ENCODE measurements at places on chromosomes 6 and 20.

GRCh38 chr6:33792981-33793380 is 4.1 kb upstream of the LEMD2 start:
- DNase-seq, result no peak

DNA sequence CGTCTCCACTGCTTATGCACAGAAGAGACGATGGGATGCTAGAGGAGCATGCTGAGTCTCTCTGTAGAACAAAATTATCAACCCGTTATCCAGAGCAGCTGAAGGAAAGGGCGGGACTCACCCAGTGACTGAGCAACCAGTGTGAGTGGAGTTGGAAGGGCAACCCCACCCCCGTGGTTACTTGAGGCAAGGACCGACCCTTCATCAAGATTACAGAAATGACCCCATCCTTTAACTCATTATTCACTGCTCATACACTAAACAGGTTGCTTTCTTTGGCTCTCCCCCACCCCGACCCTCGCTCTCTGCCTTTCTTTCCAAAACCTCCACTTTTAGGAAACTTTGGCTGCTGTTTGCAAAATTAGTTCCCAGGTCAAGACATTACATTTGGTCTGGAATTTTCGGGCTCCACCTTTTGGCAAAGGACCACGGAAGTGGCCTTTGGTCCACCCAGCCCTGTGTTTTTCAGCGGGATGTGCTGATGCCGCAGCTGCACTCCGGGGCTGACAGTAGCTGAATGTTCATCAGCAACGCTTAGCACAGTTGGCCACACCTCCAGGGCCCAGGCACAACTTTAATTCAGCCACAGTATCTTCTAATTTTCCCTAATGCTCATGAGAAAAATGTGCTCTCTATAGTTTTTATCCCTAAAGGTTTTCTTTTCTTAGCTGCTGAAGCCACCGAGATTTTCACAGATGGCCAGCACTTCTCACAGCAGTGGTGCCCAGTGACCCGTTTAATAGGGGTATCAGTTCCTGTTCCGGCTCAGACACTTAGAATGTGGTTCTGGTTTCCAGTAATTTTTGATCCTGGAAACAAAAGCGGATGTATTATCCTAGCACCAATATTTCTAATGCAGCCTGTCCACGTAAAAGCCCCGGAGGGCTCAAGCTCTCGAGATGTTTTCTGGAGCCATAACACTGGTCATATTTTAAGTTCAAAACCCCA is 103.6 kb upstream of the NXT1 start:
- no peak for DNase-seq

DNA sequence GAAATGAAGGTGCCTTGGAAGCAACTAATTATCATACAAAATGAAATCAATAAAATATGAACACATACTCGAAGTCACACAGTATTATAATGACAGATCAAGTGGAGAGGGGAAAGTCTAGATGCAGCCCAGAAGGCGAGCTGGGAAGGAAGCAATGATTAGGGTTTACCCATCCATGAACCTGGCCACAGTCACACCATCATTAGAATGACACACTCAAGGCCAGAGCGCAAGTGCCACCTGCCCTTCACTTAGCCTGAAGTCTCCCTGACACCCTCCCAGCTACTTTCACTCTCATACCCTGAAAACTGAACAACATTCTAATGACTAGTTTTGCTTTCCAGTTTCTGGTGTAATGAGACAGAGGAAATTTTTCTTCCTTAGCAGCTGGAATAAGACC is 302.8 kb upstream of the JARID2 start:
- DNase-seq, result no peak

DNA sequence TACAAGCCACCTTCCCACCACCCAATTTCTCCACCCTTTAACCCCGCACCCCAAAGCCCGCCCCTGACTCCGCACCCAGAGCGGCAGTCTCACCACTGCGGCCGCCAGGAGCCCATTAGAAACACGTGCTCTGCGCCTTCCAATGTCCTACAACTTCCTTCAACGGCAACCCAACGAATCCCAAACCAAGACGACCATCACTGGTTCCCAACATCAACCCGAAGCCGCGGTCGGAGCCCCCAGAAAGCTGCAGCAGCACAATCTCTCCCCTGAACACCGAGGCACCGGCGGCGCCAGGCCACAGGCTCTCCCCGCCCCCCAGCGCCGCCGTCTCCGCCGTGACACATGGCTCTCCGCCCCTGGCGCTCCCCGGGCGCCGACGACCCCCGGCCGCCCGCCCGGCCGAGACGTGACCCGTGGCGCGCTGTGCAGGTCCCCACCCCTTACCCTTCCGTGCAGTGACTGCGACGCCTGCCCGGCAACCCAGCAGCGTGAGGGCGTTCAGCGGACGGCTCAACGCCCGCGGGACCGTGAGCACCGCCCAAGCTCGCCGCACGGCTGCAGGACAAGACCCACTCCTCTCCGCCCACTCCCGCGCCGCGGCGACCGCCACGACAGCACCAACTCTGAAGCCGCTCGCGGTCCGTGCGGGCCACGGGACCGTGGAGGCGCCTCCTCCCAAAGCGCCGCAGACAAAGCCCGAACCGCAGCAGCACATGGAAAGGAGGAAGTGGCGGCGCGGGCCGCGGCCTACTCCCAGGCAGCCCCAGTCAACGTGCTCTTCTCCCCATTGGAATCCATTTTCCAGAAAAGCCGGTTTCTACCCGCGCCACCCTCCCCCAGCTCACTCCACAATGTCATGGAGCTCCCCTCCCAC is 551 bp downstream of the SYNCRIP start:
- DNase-seq, result peak; percentile 33

DNA sequence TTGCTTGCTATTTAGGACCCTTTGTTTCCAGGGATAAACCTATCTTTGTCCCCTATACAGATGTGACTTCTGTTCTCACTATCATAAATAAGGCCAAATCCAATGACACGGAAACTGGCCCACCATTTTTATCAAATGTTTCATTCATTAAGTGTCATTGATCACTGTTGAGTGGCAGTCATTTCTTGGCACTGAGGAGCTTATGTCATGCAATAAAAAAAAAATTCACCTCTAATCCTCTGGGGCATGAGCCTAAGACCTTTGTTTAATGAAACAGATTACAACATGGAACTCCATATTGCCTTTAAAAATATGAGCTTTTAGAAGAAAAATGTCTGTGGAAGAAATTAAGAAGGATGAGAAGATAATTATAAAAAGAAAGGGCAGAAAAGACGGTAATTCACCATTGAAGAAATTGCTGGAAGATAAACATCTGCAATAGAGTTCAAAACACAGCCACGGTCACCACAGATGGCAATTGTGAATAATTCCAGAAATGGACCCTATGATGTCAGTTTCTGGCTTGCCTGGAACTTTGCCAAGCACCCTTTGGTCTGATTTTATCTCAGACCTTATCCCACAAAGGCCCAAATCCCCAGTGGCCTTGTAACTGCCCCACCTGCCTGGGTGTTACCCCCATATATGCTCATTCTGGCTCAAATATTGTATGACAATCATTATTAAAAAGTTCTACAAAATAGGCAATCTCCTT is 91.1 kb downstream of the DST start:
- DNase-seq, result no peak
